ENCODE measurements at places on chromosomes 13 and 19.
A peak's percentile ranks its signal among the peaks of the same experiment; 100 is the strongest.

GRCh38 chr19:30209617-30210600 is 162.3 kb upstream of the ZNF536 start:
- no peak for DNase-seq

DNA sequence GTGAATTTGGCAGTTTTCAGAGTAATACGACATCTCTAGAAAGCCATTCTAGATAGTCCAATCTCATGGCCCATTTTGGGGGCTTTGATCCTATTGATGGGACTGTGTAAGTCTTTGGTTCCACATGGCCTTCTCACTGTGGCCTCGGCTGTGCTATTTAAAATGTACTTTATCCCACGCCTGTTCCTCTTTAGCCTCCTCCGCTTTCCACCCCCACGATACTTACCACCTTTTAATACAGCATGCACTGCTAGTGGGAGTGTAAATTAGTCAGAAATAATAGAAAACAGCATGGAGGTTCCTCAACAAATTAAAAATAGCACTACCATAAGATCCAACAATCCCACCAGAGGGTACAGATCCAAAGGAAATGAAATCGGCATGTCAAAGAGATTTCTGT is 28.3 kb upstream of the CEBPG start:
- DNase-seq = no peak

DNA sequence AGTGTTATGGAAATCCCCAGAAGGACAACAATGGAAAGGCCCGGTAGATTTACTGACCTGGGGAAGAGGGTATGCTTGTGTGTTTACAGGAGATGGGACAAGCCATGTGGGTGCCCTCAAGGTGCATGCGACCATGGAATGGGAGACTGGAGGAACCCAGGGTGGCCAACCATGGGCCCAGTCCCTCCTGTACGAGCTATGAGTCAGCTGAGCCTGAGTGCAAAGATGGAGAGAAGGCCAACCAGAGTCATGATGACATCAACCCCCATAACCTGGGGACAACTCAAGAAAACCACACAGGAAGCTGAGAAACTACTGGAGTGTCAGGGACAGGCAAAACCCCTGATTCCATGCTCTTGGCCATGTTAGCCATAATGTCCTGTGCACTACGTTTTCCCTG is 7.8 kb downstream of the ZNF350 start:
- no peak for DNase-seq

DNA sequence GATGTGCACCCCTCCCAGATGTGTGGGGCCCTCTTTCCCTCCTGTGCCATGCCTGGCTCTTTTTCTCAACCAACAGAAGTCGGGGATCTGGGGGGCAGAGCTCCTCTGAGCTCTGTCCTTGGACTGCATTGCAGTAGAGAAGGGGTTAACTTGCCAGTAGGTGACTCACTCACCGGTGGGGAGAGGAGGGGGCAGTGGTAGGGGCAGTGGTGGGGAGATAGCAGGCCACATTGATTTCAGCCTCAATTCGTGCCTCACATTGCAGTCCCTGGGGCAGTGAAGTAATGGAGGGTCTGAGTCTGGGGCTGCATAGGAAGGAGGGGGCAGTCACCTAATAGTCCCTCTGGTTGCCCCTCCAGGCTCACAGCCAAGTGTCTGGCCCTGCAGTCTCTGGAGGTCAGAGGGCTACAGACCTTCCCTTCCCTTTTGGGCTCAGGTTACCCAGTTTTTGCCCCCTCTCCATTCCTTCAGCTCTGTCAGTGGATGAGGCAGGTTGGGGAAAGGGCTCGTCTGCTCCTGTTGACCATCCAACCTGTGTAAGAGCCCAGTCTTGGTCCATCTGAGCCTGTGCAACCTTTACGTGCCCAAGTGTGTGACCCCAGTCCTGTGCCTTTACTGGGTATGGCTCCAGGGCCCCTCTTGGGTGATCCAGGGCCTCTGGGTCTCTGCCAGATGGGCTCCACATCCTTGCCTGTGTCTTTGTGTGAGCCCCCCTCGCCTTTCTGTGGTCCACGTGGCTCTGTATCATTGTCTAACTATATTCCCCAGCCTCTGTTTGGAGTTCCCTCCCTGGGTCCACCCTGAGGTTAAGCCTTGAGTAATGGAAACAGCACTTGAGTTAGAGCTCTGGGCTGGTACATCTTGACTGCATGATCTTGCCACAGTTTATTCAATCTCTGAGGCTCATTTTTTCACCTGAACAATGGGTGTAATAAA is 13.0 kb downstream of the CIC start:
- DNase-seq = no peak

- peak; percentile 40 for DNase-seq
Measured at GRCh38 chr19:42216653-42217519, 591 bp downstream of the DEDD2 start.

DNA sequence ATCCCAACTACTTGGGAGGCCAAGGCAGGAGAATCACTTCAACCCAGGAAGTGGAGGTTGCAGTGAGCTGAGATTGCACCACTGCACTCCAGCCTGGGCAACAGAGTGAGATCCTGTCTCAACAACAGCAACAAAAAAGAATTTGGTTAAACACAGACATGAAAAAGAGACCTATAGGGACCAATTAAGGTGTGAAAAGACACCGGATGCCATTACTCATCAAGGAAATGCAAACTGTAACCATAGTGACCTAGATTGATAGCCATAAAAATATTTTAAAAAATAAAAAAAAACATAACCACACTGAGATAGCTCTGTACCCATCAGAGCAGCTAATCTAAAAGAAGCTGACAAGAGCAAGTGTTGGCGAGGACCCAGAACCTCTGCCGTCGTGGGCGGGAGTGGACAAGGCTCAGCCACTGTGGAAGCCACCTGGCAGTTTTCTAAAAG is 37.1 kb upstream of the ISYNA1 start:
- DNase-seq = peak; percentile 79

Data from CD4-positive, alpha-beta T cell treated with Interleukin-10 for 1 hour (primary cell).